ENCODE measurements at places on chromosomes 16 and 17.

DNA sequence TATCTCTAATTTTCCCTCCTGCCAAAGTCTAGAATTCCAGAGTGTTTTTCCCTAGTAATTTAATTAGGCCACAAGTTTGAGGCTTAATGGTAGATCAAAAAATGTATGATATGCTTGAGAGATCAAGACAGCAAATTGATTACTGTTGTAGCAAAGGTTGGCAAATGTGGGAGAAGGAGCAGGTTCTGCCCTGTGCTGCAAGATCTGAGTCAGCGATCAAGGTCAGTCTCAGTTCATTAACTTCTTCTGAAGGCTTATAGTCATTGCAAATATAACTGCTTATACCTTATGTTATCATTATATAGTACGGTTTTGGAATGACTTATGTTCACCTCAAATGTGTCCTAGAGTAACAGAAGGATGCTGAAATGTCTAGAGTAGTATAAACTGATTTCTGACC is 231.1 kb upstream of the TBX2 start:
- DNase-seq: peak; percentile 58

GRCh38 chr17:13592427-13592826 is 9.3 kb downstream of the HS3ST3A1 start:
- no peak for DNase-seq

GRCh38 chr17:51499897-51500296 is 239.6 kb downstream of the UTP18 start:
- no peak for DNase-seq

GRCh38 chr16:25874196-25874595 is 182.4 kb downstream of the HS3ST4 start:
- no peak for DNase-seq

- DNase-seq: no peak
These were observed 95.2 kb downstream of the ZDHHC7 start for GRCh38 chr16:84916178-84916577.

- DNase-seq: no peak
These were observed 16.8 kb downstream of the SMCR8 start for GRCh38 chr17:18331879-18332278.

GRCh38 chr16:87062569-87063442 is 254.4 kb downstream of the C16orf95 start:
- DNase-seq: peak; percentile 62

DNA sequence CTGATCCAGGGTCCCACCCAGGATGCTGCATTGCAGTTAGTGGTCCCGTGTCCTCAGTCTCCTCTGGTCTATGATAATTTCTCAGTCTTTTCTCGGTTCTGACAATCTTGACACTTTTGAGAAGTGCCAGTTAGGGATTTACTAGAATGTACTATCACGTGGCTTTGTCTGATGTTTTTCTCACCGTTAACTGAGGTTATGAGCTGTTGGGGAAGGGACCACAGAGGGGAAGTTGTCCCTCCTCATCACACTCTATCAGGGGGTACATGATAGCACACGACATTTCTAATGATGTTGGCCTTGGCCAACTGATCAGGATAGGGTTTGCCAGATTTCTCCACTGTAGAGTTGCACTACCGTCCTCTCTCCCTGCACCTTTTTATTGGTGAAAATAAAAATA is 250.9 kb upstream of the SDK2 start:
- no peak for DNase-seq

DNA sequence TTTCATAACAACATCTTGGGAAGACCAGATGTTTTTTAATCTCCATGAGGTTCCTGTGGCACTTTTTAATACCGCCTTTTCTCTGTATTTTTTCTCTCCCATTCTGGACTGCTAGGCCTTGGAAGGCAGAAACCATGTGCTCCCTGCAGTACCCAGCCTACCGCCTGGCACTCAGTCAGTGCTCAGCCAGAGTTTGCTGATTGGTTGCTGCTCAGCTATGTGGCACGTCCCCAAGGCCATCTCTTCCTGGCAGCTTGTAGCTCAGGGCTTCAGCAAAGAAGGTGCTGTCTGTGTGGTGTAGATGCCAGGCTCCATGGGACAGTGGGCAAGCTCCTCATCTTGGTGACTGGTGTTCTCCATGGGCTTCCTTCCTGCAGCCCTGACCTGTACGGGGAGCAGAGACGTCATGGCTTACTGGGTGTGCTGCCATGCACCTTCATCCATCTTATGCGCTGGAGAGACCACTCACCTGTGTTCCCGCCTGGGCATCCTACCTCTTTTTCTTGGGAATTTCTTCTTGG is 86.7 kb downstream of the CLEC16A start:
- no peak for DNase-seq

DNA sequence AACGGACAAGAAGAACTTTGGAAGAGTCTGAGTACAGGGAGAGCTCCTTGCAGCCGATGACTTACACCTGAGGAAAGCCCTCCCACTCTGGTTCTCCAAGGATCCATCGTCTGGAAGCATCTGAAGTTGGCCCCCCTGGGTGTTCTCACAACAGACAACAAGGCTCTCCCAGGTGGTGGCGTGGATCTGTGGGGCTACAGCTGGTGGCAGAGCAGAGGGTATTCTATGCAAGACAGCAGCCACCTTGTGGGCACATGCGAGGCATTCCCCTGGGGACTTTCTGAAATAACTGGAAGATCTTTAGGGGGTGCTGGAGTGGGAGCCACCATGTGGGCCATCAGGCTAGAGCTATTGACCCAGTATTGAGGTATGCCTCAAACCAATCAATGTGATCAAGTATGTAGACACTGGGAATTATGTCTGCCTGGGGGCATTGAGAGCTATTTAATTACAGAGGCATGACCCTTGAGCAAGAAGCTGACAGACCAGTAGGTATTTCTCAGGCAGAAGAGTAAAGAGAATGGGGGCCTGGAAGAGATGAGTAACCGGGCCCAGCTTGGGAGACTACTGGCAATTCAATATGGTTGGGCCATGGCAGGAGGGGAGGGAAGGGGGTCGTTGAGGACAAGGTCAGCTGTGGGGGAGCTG is 6.9 kb upstream of the KRT19 start:
- DNase-seq: no peak

- peak; percentile 76 for DNase-seq
These were observed at the start of gene TMC7 for GRCh38 chr16:18983565-18984434. TMC7 (plus strand) TSS chr16:18983934; CDS start chr16:18984064, 130 bp downstream.

DNA sequence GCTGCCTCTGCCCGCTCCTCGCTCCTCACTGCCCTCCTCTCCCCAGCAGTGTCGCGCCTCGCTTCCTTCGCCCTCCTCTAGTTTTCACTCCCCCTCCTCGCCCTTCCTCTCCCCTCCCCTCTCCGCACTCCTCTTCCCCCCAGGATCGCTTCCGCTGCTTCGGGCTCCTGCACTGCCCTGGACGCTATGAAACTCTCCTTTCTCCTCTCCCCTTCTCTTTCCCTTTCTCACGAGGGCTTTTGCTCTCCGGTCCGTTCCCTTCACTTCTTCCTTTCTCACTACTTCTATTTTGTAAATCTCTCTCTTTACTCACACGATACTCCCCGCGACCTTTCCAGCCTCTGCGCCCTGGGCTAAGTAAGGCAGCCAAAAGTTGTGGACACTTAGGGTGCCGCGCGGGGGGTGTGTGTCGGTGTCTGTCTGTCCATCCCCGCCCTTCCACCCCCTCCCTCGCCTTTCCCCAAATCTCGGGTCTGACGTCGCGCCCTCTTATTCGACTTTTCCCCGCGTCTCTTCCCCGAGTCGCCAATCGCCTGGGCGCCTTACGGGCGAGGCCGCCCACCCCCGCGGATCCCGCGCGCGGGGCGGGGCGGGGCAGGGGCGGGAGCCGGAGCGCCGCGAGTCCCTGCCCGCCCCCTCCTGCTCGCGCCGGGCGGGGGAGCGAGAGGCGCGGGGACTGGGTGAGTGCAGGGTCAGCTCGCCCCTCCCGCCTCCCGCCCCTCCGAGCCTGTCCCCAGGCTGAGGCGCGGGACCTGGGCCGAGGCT is at the start of gene IRX3:
Gene IRX3 (minus strand): TSS at position 422 of the 765 bp plus-strand sequence. CDS start 737 bp downstream, outside the sequence.
- DNase-seq: peak; percentile 92

GRCh38 chr17:62996221-62996620 is 30.2 kb downstream of the TANC2 start:
- no peak for DNase-seq

DNA sequence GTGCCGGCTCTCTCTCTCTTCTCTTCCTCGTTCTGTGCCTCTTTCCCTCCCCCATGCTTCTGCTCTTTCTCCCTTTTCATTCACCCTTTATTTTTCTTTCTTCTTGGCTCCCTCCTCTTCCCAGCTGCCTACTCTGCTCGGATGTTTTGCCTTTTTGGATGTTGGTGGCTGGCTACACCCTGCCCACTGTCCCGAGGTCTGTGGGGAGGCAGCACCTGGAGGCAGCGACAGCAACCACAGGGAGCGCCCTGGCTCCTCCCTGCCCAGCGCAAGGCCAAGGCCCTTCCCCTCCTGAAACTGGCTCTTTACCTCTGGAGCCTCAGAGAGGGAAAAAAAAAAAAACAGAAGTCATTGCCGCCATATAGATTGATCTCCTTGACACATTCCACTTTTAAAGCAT is 20.0 kb downstream of the CLUAP1 start:
- DNase-seq: no peak

DNA sequence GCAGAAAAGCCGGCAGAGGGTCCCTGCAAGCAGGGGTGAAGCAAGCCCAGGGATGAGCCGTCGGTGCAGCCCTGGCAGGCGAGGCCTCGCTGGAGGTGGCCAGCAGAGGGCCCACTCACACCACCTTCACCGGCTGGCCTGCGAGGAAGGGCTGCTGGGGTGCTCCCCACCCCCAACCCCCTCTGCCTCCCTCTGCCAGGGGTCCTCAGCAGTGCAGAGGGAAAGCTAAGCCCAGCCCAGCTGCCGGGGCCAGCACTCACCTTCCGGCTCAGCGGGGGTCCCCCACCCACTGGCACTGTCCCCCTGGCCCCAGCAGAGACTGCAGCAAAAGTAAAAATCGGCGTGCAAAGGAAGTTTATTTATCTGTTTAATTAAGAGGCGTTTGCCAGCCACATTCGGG is 113.4 kb downstream of the ENGASE start:
- DNase-seq: peak; percentile 26

DNA sequence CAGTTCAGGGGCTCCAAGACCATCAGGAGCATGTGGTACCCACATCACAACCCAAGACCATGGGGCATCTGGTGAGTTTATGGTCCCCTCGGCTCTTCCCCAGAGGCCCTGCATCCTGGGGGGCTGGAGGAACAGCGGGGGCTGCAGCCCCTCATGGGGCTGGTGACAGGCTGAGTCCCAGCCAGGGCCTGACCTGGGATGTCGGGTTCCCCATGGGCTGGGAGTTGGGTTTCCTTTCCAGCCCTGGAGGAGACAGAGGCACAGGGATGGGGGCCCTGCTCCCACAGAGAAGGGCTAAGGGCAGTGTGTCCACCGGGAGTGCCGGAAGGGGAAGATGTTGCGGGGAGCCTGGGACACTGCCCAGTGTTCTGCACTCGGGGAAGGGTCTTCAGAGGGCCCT is 82.4 kb downstream of the GOSR1 start:
- DNase-seq: no peak

DNA sequence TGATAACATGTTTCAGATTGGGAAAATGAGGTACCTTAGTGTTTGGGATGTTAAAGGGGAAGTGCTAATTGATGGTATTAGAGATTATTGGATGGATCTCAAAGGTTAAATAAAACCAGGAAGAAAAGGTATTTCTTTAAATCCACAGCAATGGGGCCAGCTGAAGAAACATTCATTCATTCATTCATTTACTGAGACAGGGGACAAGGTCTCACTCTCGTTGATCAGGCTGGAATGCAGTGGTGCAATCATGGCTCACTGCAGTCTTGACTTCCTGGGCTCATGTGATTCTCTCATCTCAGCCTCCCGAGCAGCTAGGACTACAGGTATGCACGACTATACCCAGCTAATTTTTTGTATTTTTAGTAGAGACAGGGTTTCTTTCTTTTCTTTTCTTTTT is 19.8 kb downstream of the EARS2 start:
- peak; percentile 55 for DNase-seq

DNA sequence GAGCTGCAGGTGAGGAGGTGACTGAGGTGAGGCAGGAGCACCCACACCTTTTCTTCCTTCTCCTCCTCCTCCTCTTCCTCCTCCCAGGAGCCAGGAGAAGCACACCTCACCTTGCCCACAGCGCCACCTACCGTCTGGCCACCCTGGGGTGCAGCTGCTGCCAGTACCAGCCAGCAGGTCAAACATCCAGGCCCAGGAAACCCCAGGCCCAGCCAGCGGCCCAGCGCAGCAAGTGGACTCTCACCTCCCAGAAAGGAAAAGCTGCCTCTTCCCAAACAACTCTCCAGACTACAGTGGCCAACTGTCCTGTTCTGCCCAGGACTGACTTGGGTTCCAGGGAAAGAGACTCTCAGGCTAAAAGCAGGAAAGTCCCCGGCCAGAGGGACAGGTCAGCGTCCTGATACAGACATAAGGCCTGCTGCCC is 22.7 kb downstream of the PEMT start:
- peak; percentile 41 for DNase-seq

- DNase-seq: no peak
These were observed 33.3 kb downstream of the STAT5A start for GRCh38 chr17:42321555-42321954.

DNA sequence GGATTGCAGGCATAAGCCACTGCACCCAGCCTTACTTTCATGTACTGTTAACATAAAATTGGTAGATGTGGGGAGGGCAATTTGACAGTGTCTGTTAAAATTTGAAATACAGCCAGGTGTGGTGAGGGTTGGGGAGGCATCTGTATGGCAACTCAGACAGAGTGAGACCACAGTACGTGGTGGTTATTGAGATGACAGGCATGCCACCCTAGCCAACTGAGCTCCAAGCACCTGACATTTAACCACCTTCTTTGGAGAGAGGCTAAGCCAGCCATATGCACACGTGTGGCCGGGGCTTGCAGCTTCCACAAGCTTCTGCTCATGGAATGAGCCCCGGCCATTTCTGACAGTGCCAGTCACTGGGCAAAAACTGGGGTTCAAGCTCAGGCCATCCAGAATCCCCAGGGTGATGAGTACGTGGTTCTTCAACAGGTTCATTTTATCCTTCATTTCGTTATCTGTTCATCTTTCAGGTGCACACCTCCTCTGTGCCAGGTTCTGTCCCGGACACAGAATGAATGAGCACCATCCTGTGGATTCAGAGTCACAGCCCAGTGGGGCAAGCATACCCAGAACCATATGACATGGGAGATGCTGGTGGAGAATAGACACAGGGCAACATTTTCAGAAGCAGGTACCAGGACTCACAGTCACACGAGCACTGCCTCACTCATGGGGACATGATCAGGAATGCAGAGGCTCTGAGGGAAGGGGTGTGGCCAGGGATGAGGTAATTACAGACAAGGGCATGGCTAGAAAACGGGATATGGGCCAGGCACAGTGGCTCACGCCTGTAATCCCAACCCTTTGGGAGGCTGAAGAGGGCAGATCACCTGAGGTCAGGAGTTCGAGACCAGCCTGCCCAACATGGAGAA is 36.2 kb downstream of the C16orf82 start:
- DNase-seq: no peak

All from iris pigment epithelial cell (primary cell).